Putamen (tissue), 1 donor: ENCODE measurements at places on chromosomes 3 and 15.

GRCh38 chr15:31606194-31606669 is 279.6 kb downstream of the KLF13 start:
- DNase-seq = no peak

DNA sequence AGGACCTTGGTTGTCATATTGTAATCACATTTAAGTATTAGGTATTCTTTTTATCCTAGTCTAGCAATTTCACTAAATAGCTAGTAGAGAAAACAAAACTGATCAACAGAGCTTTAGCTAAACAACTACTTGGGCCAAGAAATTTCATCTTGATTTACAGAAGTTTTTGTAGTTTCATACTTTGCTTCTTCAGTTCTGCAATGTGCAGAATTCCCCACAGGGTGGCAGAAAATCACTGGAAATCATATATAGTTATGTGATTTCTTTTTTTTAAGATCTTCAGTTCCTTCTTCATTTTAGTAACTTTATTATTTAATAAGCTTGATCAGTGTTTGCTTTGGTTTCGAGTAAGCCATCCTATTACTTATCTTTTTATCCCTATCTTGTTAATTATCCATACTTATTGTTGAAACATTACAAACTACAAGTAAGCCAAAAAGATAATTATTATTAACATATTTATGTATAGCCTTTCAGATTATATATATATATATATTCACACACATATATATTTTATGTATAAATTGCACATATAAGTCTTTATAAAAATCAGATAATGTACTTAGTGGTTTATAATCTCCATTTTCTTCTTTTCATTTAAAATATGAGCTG is 2.2 kb upstream of the BNIP2 start:
- DNase-seq = peak; percentile 43

GRCh38 chr15:58185439-58185838 is 47.3 kb downstream of the AQP9 start:
- no peak for DNase-seq

DNA sequence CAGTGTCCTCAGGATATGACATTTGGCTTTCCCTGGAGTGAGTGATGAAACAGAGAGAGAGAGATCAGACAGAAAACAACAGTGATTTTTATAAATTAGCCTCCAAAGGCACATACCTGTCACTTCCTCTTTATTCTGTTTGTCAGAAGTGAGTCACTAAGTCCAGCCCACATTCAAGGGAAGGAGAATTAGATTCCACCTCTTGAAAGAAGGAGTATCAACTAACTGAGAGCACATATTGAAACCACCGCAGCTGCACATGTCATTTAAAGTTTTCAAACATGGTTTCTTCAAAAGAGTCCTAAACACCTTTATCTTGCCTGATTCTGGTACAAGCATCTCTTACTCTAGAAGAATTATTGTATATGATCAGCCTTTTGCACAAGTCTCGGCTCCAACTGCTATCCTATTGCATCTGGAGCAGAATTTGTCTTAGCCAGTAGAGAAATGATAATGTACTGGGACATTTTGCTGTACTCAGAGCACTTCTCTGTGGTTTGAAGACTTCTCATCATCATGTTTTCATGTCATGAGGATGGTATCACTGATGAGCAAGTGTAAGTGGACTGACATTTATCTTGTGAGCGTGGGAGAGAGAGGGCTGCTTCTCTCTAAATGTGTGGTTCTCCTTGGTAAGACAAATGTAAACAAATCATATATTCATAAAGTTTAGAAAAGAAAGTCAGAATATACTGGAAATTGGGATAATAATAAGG is 338.9 kb upstream of the CFAP20DC start:
- no peak for DNase-seq

- no peak for DNase-seq
Measured at GRCh38 chr3:194300382-194300758, 50.8 kb downstream of the CPN2 start.

- no peak for DNase-seq
Measured at GRCh38 chr15:83066034-83066733, 868 bp downstream of the BTBD1 start.

GRCh38 chr3:102057781-102058421 is 208.6 kb downstream of the NFKBIZ start:
- DNase-seq = no peak

- no peak for DNase-seq
Measured at GRCh38 chr3:124584552-124585391, 145.5 kb upstream of the UMPS start.
